H7 (cell line): ENCODE measurements at places on chromosomes 5 and 9. TPM values are rescaled to one million over a fixed set of nuclear protein-coding genes. Genes with fewer than 3 reads are reported as not detected.

- no peak for DNase-seq
Measured at GRCh38 chr5:79850316-79850822, 140.7 kb downstream of the MTX3 start.

PTPRD gene
- 21.5 and 25.2 TPM in 2 replicates for total RNA-seq

DNA sequence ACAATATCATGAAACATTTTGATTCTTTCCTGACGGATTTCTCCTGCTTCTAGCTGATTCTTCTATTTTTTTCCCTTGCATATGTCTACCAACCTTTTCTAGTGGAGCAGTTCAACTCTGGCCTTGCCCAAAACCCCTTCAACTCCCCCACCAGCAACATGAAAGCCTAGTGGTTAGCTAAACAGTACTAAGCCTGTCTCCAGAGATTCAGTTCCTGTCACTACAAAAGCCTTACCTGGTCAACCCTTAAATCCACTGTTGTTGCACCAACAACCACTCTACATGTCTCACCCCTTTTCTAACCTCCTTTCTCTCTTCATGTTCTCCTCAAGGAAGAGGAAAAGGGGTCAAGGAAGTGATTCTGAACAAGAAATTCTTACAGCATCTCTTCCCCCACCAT is 74.8 kb upstream of the PIK3R1 start:
- DNase-seq, result no peak

- DNase-seq, result peak; percentile 11
Measured at GRCh38 chr9:104682642-104683041, 11.7 kb upstream of the OR13D1 start.

- no peak for DNase-seq
Measured at GRCh38 chr5:43409809-43410271, 2.4 kb downstream of the CCL28 start.

ACTL7A gene
- not detected in 2 replicates for total RNA-seq

CDC20B gene
- total RNA-seq, result not detected in 2 replicates

DNA sequence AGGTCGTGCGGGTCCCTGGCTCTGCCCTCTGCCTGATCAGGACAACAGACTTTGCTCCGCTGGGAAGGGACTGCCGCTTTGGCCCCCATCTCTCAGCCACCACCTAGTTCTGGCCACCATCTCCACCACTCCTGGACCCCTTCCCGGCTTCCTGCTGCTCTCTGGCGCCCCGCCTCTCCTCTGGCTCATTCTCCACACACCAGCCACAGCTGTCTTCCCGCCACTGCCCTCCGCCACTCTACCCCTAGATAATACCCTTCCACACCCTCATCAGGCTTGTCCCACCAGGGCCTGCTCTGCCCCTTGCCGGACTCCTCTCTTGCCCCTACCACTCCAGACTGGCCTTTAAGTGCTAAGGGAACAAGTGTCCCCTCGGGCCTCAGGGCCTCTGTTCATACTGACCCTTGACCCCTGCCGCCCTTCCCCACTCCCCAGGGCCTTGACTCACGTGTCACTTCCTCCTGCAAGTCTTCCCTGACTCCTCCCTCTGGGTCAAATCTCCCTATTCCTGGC is 3.0 kb upstream of the CDX1 start:
- peak; percentile 75 for DNase-seq

PAIP2 gene
- total RNA-seq, result 50.9 and 57.0 TPM in 2 replicates

DNA sequence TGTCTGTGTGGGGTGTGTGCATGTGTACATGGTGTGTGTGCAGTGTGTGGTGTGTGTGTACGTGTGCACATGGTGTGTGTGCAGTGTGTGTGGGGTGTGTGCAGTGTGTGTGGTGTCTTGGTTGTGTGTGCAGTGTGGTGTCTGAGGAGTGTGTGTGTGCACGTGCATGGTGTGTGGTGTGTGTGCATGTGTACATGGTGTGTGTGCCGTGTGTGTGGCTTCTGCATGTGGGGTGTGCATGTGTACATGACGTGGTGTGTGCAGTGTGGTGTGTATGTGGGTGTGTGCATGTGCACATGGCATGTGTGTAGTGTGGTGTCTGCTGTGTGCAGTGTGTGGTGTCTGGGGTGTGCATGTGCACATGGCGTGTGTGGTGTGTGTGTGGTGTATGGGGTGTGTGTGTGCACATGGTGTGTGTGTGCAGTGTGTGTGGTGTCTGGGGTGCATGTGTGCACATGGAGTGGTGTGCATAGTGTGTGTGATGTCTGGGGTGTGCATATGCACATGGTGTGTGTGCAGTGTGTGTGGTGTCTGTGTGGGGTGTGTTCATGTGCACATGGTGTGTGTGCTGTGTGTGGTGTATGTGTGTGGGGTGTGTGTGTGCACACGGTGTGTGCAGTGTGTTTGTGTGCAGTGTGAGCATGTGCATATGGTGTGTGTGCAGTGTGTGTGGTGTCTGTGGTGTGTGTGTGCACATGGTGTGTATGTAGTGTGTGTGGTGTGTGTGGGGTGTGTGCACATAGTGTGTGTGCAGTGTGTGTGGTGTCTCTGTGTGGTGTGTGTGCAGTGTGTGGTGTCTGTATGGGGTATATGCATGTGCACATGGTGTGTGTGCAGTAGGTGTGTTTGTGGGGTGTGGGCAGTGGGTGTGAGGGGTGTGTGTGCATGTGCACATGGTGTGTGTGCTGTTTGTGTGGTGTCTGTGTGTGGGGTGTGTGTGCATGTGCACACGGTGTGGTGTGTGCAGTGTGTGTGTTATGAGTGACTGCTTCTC is 40.6 kb upstream of the ZNG1F start:
- peak; percentile 5 for DNase-seq

DIRAS2 gene
- total RNA-seq, result 0.11 and 0.28 TPM in 2 replicates

EPB41L4A gene
- 3.2 and 4.7 TPM in 2 replicates for total RNA-seq
